ENCODE measurements at places on chromosomes 3 and 15.

DNA sequence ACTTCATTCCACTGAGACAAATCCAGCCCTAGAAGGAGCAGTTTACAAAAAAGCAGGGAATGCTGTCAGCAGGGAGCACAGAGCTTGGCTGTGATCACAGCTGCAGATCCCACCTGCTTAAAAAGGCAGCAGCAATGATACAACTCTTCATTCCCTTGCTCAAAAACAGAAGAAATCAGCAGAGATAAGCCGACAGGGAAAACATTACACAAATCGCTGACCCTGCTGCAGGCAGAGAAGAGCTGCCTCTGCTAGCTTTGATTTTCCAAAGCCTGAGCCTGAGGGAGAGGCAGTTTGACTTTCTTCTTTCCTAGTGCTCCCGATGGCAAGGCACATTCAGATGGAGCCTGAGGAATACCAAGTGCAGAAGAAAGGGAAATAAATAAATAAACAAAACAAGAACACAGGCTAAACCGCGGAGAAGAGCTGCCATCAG, 80.2 kb downstream of the SHQ1 start:
- no peak for DNase-seq

DNA sequence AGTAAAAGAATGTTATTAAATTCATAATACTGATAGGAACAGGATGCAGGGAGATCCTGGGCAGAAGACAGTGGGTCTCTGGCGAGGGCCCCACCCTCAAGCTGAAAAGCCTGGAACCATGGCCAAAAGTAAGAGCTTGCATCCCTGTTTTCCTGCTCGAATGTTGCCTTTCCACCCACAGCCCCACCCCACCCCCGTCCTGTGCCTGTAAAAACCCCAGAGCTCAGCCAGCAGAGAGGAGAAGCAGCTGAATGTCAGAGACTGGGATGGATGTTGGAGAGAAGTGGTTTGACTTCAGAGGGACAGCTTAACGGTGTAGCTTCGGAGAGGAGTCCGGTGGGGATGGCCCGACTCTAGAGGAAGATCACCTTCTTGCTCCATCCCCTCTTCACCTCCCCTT, 207.9 kb downstream of the ROBO2 start:
- DNase-seq, result no peak

GRCh38 chr3:13657660-13658435, 108.9 kb downstream of the FBLN2 start:
- peak; percentile 76 for DNase-seq

DNA sequence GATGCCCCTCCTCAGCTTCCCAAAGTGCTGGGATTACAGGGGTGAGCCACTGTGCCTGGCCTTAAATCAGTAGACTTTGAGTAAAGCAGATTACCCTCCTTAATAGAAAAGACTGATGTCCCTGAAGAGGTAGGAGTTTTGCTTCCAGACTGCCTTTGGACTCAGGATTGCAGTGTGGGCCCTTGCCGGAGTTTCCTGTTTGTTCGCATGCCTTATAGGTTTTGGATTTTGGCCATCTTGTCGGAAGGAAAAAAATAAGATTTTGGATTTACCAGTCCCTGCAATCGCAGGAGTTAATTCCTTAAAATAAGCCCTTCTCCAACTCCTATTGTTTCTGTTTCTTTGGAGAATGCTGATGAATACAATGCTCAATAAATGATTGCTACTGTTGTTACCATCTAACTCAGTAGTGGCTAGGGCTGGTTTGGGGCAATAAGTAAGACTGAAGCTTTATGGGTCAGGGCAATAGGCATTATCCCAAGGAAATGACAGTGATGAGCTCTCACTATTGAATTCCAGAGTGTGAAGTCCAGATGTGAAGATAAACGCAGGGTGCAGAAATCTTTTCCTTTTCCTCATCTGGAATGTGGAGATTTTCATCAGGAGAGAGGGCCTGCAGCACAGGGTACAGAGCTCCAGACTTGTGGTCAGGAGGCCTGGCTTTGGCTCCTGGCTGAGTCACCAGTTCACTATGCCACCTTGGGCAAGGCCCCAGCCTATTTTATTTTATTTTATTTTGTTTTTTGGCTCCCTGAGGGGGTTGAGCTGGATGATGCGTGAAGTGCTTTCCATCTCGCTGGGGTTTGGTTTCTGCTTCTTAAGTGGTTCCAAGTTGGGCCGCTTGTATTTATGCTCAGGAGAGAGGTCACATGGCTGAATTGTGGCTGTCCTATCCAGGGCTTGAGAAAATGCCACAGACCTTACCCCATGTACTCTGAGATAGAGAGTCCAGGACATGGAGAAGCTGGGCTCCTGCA, 25.3 kb downstream of the FOXL2 start:
- DNase-seq, result no peak

GRCh38 chr15:90044916-90045371, 43.8 kb downstream of the ZNF710 start:
- DNase-seq, result no peak

GRCh38 chr3:188266562-188267274, 112.8 kb downstream of the LPP start:
- DNase-seq, result no peak

GRCh38 chr3:97778152-97778551, 13.6 kb downstream of the ARL6 start:
- no peak for DNase-seq

- no peak for DNase-seq
Measured at GRCh38 chr3:77042882-77043281, 3.0 kb downstream of the ROBO2 start.

GRCh38 chr3:126927846-126928245, 55.1 kb upstream of the PLXNA1 start:
- no peak for DNase-seq

DNA sequence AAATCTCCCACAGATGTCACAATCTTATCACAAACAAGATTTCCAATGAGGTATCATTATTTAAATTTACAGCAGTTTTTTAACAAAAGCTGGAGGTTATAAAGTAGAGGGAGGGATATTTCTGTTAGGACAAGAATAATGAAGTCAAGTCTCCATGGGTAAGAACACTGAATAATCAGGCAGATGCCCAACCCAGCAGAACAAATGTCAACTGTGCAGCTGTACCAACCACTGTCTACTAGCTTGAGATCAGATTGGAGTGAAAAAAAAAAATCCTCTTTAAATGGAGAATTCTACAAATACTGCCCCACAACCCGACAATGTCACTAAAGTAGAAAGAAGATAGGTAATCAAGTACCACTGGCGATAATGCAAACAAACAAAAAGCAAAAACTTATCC, 30.3 kb downstream of the DHX36 start:
- DNase-seq, result no peak

DNA sequence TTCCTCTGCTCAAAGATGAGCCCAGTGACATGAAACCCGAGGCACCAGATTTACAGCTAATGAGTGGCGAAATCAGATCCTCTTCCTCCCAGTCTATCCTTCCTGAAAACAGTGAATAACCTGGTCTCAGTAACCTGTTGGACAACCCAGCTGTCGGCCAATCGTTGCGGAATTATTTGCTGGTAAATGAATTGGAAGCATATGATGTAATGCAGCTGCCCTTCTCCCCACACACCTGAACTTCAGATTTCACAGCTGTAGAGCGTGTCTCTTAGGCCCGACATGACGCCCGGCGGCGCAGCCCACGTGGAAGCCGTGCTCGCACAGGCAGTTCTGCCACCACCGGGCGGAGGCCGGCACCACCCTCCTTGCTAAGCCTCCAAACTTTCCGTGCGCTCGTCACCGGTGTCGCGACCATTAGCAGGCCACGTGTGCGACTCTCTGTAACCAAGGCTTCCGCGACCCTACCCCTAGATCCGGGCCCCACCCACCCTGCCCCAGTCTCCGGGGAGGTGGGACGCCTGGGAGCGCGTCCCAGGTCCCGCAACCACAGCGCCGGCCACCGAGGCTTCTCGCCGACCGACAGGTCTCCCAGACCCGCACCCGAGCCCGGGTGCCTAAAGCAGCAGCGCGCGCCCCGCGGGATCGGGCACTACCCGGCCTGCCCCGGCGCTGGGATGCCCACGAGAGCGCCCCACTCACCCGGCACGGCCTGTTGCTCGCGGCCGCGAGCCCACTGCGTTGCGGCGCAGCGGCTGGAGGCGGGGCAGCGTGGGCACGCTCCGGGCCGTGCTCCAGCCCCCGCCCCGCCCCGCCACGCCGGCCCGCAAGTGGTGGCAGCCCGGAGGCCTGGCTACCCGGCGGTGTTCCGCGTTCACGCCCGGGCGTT, at the start of gene RIOX2:
RIOX2 (minus strand) TSS at position 753 of the 889 bp plus-strand sequence. CDS start 4,838 bp downstream, outside the sequence.
- peak; percentile 69 for DNase-seq

GRCh38 chr3:73072634-73073033, 11.2 kb downstream of the EBLN2 start:
- DNase-seq, result no peak

DNA sequence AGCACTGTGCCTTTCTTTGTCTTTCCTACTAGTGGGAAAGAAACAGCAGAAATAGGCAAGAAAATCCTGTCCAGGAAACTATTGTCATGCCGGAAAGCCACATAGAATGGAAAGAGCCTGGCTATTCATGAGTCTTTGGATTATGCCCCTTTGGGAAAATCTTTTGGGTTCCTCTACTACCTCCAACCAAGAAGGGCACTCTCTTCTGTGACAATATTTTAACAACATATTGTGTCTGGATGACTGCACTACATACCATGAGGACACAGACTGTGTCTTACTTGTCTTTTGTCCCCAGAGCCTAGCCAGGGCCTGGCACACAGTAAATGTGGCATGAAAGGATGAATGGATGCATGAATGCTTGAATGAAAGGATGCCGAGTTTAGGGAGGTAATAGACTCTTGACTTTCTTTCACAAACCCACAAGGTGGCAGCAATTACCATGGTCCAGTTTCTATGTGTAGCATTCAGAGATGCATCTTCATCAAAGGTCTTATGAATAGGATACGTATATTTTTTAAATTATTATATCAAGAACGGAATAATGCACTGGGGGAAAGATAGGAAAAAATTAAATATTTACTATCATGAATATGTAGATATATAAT, 30.3 kb downstream of the ARL14 start:
- no peak for DNase-seq

- DNase-seq, result no peak
Measured at GRCh38 chr3:45241206-45241605, 15.1 kb upstream of the TMEM158 start.

DNA sequence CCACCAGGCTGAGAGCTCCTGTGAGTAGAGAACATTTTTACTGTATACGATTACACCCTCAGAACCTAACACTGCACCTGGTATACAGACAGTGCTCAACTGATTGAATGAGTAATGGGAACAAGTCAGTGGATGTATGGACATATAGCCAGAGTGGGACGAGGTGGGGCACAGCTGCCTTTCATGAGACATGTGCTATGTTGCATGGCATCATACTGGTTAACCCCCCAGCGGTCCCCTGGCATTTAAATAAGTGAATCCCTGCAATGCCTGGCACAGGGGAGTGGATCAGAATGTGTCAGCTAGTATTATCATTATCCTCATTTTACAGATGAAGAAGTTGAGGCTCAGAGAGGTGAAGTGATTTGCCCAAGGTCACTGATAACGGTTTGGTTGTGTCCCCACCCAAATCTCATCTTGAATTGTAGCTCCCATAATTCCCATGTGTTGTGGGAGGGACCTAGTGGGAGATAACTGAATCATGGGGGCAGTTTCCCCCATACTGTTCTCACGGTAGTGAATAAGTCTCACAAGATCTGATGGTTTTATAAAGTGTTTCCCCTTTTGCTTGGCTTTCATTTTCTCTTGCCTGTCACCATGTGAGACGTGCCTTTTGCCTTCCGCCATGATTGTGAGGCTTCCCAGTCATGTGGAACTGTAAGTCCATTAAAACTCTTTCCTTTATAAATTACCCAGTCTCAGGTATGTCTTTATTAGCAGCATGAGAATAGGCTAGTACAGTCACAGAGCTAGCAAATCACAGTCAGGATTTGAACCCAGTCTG, 56.0 kb upstream of the ATP2B2 start:
- peak; percentile 4 for DNase-seq

Data from H9 (cell line).